ENCODE measurements at places on chromosomes 3 and 15. TPM values are rescaled to one million over a fixed set of nuclear protein-coding genes. Genes with fewer than 3 reads are reported as not detected.

DNA sequence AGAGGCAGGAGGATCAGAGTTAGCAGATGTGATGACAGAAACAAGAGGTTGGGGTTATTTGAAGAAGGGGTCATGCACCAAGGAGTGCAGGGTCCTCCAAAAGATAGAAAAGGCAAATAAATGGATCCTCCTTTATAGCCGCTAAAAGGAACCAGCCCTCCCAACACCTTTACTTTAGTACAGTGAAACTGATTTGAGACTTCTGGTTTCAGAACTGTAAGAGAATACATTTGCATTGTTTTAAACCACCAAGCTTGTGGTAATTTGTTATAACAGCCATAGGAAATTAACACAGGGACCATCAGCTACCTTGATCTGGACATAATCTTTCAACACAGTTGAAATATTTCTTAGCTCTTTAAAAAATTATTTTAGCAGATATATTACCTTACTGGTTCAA lies 166.6 kb downstream of the TIGIT start:
- DNase-seq = no peak

- no peak for DNase-seq
These were observed 56.2 kb upstream of the IGF1R start for GRCh38 chr15:98592136-98592535.

DNA sequence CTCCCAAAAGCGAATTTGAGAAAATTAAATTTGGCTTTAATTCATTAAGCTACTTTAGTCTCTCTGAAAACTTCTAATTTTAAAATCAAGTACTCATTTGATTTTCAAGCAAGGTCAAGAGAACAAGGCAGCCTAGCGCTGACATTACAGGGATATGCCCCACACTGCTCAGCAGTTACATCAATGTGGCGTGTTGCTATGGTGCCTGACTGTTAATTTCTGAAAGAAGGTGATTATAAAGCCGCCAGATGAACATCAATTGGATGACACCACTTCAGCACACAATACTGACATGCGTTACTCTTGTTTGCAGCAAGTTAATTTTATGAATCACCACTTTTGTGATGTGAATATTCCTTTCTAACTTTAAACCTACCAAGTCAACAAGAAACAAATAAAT lies 284.4 kb downstream of the FOXP1 start:
- DNase-seq = no peak

- DNase-seq = no peak
These were observed 3.1 kb upstream of the AP2M1 start for GRCh38 chr3:184171562-184171961.

DNA sequence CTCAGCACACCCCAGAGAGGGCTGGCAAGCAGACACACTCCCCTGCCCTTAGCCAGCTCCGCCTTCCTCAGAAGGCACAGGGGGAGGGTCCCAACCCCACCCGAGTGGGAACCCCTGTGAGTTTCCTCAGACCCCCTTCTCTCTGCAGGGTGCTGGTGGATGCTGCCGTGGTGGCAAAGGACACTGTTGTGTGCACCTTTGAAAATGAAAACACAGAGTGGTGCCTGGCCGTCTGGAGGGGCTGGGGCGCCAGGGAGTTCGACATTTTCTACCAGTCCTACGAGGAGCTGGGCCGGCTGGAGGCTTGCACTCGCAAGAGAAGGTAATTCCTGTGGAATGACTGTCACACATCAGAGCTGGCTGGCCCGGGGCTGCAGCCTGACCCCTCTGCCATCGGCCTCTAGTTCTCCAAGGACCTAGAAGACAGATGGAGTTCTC lies 149.4 kb downstream of the LRRK1 start:
- no peak for DNase-seq

- DNase-seq = peak; percentile 80
These were observed at the start of gene ITGB5 for GRCh38 chr3:124887177-124887931. TSS of gene ITGB5 (minus strand) at chr3:124887365. CDS start at chr3:124887000, 365 bp downstream.

DNA sequence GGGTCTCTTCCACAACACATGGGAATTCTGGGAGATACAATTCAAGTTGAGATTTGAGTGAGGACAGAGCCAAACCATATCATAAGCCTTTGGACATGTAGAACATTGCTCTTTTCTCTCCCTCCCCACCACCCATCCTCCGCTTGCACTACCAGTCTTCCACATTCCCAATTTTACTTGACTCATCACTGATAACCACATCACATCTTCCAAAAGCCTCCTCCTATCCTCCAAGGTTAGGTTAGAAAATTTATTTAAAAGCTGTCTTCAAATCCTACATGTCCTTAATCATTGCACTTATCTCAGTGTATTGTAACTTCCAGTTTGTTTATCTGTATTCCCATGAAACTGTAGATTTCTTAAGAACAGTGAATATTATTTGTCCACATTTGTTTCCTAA lies 10.4 kb downstream of the ZBED2 start:
- no peak for DNase-seq

IGF2BP2 gene
- 104 TPM for total RNA-seq

ZNF80 gene
- 0.06 TPM for total RNA-seq

TMIE gene
- total RNA-seq = not detected
